ENCODE measurements at places on chromosomes 12 and 14.

- no peak for DNase-seq
These were observed 176.7 kb downstream of the KLHL28 start for GRCh38 chr14:44785096-44785495.

DNA sequence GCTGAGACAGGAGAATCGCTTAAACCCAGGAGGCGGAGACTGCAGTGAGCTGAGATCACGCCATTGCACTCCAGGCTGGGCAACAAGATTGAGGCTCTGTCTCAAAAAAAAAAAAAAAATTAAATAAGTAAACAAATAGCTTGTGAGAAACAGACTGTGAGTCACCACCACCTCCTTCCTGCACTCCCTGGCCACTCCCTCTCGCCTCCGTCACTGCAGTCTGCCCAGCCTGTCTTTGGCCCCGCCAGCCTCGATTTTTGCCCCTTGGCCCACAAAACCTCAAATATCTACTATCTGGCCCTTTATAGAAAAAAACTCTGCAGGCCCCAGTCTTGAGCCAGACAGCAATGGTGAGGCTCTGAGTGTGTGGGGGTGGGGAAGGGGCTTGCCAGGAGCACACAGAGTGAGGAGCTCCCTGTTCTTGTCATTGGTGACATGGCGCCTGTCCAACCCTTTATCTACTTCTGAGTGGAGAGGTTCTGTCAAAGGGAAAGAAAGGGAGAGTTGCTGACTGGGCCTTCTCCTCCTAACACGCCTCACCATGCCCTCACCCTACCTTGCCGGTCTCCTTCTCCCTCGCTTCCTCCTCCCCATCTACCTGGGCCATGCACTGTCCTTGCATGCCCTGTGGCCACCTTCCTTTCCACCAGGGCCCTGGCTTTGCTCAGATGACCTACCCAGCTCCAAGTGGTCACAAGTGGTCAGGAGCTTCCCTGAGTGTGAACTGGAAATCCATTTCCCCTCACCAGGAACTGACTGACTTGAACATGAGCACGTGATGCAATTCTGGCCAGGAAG lies 22.1 kb downstream of the LGMN start:
- peak; percentile 36 for DNase-seq

DNA sequence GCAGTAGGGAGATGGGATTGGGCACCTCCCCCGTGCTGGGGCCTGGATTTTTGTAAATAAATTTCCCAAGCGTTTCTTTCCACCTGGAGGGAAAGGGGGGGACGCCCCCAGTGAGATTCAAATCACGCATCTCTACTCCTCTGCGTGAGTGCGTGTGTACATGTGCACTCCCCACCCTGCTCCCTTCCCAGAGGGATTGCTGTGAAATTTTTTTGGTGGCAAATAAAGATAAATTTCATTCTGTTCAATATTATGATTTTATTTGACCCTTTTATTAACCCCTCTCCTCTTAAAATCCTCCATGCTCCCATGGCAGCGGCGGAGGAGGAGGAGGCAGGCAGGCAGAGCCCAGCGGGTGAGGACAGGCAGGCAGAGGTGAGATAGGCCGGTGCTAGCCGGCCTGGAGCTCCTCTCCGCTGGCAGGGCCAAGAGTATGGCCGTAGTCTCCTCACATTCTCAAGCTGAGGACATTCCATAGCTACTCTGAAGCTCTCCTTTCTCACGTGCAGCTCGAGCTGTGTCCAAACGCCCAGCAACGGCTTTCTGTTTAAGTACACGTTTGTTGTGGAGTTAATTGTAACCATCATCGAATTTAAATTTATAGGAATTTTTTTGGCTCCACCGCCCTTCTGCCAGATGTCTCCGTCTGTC lies 1.5 kb upstream of the HOTAIR start:
- no peak for DNase-seq

GRCh38 chr12:112419297-112420133 lies 768 bp downstream of the PTPN11 start:
- DNase-seq: peak; percentile 48

DNA sequence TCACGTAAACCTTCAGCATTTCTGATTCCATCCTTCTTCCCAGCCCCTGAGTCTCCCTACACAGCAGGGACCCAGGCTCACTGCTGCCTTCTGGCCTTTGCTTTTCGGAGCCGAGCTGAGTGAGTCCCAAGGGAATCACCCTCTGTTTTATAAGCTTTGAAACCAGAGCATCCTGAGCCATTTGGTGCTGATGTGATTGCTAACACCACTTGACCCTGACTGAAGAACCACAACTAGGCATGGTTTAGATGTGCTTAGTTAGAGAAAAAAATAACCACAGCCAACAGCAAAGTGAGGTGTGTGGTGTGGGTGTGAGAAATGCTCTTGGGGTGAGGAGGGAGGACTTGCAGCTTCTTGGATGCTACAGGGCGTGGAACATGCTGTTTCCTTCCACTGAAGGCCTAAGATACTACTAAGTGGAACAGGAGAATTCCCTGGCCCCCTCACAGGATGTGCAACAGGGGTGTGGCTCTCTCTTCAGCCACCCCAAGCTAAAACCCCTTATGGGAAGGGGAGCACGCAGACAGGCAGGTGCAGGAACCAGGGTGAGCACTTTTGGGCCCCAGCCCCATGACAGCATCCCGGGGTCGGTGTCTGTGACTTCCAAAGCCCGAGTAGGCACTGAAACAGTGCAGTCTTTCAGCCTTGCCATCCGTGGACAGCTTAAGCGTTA lies at the start of gene TC2N:
Gene TC2N (minus strand): TSS at position 221 of the 673 bp plus-strand sequence. CDS start 53,767 bp downstream, outside the sequence.
- DNase-seq: peak; percentile 87

- no peak for DNase-seq
These were observed 249.6 kb upstream of the SOX5 start for GRCh38 chr12:24198936-24199671.

DNA sequence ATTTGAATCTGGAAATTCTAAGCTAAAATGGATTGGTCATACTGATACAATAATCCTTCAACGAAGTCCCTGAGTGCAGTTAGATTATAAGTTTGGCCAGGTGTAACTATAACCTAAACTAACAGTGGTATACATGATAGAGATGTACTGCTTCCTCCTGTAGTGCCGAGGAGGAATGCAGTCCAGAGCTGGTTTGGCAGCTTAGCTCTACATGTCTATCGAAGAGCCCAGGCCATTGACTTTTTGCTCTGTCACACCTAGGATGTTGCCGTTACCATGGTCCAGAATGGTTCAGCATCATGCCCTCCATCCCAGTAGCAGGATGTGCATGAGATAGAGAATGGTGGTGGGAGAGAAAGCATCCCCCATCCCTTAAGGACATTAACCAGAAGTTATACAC lies 318.1 kb downstream of the ZFP36L1 start:
- DNase-seq: no peak

DNA sequence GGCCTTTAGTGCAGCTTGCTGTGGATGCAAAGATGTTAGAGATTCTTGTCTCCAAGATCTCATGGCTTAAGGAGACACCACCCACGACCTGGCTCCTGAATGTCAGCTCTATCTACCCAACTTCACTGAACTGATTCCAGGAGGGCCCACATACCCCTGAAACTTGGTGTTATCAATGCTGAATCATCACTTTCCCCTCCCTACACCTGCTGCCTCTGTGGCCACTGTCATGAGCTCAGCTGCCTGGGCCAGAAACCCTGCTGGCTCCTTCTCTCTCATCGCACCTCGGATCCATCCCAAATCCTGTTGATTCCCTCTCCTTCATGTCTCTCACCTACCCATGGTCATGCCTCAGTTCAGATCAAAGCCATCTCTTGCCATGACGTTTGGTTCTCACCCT lies 15.1 kb upstream of the LHX5 start:
- DNase-seq: no peak

DNA sequence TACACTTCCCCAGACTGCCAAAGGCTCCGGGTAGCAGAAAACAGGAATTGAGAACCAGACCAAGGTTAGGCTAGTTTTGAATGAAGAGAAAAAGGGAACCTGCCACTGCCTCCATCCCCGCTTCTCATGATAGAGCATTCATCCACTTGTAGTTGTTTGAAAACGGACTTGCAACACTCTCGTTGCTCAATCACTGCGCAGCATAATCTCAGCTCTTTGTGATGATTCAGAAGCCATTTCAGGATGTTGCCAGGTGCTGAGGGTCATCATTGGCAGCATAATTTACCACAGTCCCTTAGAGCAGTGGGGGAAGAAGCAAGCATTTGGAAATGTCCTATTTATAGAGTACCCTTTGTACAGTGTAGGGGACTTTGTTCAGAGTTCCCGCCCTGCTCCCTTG lies 25.6 kb downstream of the KCNK13 start:
- DNase-seq: no peak

DNA sequence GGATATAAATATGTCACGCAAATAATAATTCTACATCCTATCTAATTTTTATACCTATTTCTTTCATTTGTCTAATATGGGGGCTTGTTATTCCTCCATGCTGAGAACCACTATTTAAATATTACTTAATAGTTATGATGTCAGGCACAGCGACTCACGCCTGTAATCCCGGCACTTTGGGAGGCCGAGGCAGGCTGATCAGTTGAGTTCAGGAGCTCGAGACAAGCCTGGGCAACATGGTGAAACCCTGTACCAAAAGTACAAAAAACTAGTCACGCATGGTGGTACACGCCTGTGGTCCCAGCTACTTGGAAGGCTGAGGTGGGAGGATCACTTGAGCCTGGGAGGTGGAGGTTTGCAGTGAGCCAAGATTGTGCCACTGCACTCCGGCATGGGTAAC lies 45.2 kb downstream of the GXYLT1 start:
- DNase-seq: no peak
